ENCODE measurements at places on chromosomes 3 and 15. TPM values are rescaled to one million over a fixed set of nuclear protein-coding genes. Genes with fewer than 3 reads are reported as not detected.

Gene ZIC4
- polyA plus RNA-seq = not detected

Gene TLR9
- 0.30 TPM for polyA plus RNA-seq

Gene ROBO2
- polyA plus RNA-seq = 19.9 TPM

Gene CHRM5
- polyA plus RNA-seq = not detected

Gene KNL1
- 8.4 TPM for polyA plus RNA-seq

Gene OIP5
- not detected for polyA plus RNA-seq

Gene TUBGCP4
- 4.2 TPM for polyA plus RNA-seq

Gene FRG2C
- polyA plus RNA-seq = not detected

Gene TMOD2
- 4.5 TPM for polyA plus RNA-seq

Gene TMCO5A
- polyA plus RNA-seq = not detected

Gene ASB7
- polyA plus RNA-seq = 5.3 TPM

Gene IQCF5
- polyA plus RNA-seq = not detected

Gene SERPINI1
- polyA plus RNA-seq = 5.4 TPM

Gene GOLGA8S
- polyA plus RNA-seq = not detected

Gene CCR9
- polyA plus RNA-seq = 1.1 TPM

Gene SI
- polyA plus RNA-seq = 185 TPM

Gene ZNF385D
- polyA plus RNA-seq = not detected

Gene GRAMD1C
- 25.9 TPM for polyA plus RNA-seq

Gene ACP3
- polyA plus RNA-seq = 0.67 TPM

Gene USP8
- polyA plus RNA-seq = 40.0 TPM

Gene HTR3E
- polyA plus RNA-seq = 0.06 TPM

Gene PPP1R14D
- polyA plus RNA-seq = 104 TPM

Gene CHRNA5
- 0.67 TPM for polyA plus RNA-seq

Gene ZNF774
- 2.1 TPM for polyA plus RNA-seq

Gene AHSG
- polyA plus RNA-seq = 0.04 TPM

Gene SST
- 72.7 TPM for polyA plus RNA-seq

Gene WNT5A
- polyA plus RNA-seq = under 0.01 TPM

Gene AMIGO3
- polyA plus RNA-seq = 0.84 TPM

Gene RBPMS2
- polyA plus RNA-seq = 1.6 TPM

Gene ITGB5
- polyA plus RNA-seq = 74.3 TPM

Gene MRPL47
- polyA plus RNA-seq = 34.1 TPM

Gene CCR3
- polyA plus RNA-seq = not detected

Gene ACTC1
- polyA plus RNA-seq = 0.27 TPM

Gene KBTBD8
- 3.4 TPM for polyA plus RNA-seq

Gene OXTR
- polyA plus RNA-seq = 0.22 TPM

Gene ANKUB1
- polyA plus RNA-seq = not detected

Gene GABRB3
- polyA plus RNA-seq = 2.0 TPM

Gene ATP2C1
- 14.8 TPM for polyA plus RNA-seq

Gene HACL1
- 25.1 TPM for polyA plus RNA-seq

Gene NRROS
- not detected for polyA plus RNA-seq

Gene GREM1
- polyA plus RNA-seq = 0.22 TPM

Gene WDR93
- not detected for polyA plus RNA-seq

Gene SNX22
- 1.8 TPM for polyA plus RNA-seq

Gene SCG3
- polyA plus RNA-seq = 0.27 TPM

Gene EAF2
- polyA plus RNA-seq = 5.2 TPM

Gene FAM131A
- 9.7 TPM for polyA plus RNA-seq

Gene RTP3
- not detected for polyA plus RNA-seq

Gene PRR20G
- not detected for polyA plus RNA-seq

Gene MYLK
- 16.5 TPM for polyA plus RNA-seq

Gene PTH1R
- polyA plus RNA-seq = 5.4 TPM

Gene CRABP1
- polyA plus RNA-seq = not detected

Gene IL5RA
- 0.81 TPM for polyA plus RNA-seq

Gene FBXW12
- 0.16 TPM for polyA plus RNA-seq
